Tongue (tissue), 3 donors: ENCODE measurements at places on chromosomes 11 and 22. TPM values are rescaled to one million over a fixed set of nuclear protein-coding genes. Genes with fewer than 3 reads are reported as not detected.

GRCh38 chr22:27318516-27318915 is 483.0 kb downstream of the MN1 start:
- DNase-seq = peak; percentile 68

Gene SMTNL1
- 107 TPM for total RNA-seq

DNA sequence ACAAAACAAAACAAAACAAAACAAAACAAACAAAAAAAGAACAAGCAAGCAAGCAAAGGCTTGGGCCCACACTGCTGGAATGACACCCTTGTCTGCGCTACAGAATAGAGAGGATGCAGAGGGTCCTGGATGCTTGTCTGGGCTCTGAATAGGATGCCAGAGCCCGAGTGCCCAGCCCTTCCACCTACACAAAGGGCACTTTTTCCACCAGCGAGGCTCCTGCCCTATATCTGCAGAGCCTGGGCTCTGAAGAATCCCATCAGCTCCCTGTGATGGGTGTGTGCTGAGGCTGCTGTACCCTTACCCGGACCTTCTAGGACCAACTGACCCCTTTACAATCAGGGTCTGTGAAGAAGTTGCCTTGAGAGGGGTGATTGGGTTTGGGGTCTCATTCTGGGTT is 221.2 kb downstream of the DSCAML1 start:
- no peak for DNase-seq

GRCh38 chr22:47011131-47011858 is 248.8 kb downstream of the TBC1D22A start:
- DNase-seq = peak; percentile 27

DNA sequence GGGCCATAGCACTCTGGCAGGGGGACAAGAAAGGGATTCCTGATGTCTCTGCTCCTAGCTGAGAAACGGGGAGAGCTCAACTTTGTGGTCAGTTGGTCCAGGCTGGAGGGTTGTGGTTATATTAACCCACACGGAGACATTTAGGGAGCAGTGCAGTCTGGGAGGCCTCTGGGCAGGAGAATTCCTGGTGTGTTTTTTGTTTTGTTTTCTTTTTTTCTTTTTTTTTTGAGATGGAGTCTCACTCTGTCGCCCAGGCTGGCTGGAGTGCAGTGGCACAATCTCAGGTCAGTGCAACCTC is 88.0 kb upstream of the SHISAL1 start:
- no peak for DNase-seq

- no peak for DNase-seq
Observed at GRCh38 chr11:69750108-69750850, 24.9 kb downstream of the FGF4 start.

DNA sequence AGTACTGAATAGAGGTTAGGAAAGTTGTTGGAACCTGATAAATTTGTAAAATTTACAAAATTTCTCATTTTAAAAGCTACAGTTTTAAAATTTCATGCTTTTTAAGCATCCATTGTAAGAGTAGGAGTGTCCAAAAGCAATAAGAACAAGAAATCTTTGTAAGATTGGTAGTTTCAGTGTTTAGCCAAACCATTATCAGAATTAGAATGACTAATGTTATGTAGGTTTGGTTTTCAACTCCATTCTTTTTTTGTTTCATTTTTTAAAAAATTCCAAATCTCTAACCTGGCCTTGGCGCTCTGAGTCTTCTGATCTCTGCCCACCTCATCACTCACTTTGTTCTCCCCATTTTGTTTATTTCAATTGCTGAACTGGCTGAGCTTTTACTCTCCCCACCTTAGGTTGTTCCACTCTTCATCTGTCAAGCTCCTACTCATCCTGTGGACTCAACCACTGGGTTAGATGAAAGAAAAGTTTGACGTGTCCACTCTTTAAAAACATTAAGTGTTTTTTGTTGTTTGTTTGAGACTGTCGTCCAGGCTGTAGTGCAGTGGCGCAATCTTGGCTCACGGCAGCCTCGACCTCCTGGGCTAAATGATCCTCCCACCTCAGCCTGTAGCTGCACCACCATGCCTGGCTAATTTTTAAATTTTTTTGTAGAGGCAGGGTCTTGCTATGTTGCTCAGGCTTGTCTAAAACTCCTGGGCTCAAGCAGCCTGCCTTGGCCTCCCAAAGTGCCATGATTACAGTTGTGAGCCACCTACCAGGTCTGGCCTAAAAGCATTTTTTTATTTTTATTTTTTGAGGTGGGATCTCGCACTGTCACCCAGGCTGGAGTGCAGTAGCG is 14.0 kb downstream of the EP300 start:
- no peak for DNase-seq

Gene FAM89B
- total RNA-seq = 30.4 TPM

Gene APOBEC3F
- total RNA-seq = 2.8 TPM

DNA sequence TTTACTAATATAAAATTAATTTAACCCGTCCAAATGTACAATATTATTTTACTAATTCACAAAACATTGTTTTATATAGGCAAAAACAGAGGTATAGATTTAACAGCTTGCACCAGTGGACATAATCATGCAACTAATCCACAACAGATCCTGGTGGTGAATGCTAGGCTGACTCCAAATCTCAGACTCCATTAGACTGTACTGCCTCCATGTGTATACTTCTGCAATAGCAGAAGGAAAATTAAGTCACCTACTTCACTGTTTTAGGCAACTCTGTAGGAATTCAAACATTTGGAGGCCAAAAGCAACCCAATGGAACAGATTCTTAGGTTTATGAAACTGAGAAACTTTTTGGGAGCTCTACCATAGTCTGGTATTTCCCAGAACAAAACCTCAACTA is 30.0 kb upstream of the RAB39A start:
- DNase-seq = peak; percentile 12

Gene STARD10
- 43.3 TPM for total RNA-seq

GRCh38 chr22:34842630-34843029 is 223.3 kb upstream of the ISX start:
- DNase-seq = peak; percentile 42

GRCh38 chr11:76807206-76807875 is 24.2 kb downstream of the TSKU start:
- DNase-seq = peak; percentile 91

DNA sequence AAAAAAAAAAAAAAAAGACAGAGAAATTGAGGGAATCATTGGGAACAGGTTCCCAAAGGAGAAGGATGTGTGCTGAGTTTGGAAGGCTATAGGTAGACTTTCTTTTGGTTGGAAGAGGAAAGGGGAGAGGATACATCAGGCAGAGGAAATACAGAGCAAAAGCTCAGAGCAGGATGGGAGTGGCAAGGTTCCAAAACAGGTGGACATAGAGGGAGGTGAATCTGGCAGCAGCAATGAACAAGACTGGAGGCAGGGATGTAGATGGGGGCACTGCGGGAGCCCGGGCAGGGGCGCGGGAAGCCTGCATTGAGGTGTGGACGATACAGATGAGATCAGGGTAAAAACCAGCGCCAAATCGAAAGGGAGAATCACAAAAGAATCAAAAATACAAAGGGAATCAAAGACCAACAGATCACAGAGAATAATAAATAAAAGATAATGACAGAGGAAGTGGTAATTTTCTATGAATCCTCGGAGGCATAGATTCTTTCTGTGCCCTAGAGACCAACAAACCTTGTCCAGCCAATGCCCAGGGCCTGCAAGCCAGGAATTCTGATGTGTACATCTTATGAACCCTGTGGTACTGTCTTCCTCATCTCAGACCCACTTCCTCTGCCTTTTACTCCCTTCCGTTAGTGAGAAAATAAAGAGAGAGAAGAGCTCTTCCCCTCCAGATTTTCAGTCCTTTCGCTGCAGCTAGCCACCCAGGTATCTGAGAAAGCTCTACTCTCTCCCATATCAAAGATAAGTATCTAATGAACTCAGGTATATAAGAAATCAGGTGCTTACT is 70.3 kb downstream of the SLC1A2 start:
- DNase-seq = no peak

GRCh38 chr11:74256378-74257133 is 54.9 kb downstream of the P4HA3 start:
- DNase-seq = no peak

Gene GNAZ
- total RNA-seq = 4.4 TPM

GRCh38 chr11:114478768-114479167 is 39.5 kb downstream of the REXO2 start:
- DNase-seq = no peak

DNA sequence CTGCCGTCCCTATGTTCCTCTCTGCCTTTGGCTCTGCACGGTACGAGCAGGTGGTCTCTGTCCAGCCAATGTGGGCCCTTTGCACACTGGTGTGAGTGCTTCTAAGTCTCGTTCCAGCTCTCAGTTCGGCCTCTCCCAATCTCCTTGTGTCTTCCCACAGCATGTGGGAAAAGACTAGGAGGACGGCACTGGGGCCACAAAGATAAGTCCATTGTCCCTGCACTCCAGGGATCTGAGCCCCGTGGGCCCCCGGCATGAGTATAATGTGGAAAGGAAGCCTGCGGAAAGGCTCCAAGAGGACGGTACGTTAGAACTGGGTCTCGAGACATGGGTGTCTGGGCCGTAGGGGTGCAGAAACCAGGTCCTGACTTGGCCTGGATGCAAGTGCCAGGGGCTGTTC is 16.4 kb downstream of the MYEOV start:
- peak; percentile 54 for DNase-seq

DNA sequence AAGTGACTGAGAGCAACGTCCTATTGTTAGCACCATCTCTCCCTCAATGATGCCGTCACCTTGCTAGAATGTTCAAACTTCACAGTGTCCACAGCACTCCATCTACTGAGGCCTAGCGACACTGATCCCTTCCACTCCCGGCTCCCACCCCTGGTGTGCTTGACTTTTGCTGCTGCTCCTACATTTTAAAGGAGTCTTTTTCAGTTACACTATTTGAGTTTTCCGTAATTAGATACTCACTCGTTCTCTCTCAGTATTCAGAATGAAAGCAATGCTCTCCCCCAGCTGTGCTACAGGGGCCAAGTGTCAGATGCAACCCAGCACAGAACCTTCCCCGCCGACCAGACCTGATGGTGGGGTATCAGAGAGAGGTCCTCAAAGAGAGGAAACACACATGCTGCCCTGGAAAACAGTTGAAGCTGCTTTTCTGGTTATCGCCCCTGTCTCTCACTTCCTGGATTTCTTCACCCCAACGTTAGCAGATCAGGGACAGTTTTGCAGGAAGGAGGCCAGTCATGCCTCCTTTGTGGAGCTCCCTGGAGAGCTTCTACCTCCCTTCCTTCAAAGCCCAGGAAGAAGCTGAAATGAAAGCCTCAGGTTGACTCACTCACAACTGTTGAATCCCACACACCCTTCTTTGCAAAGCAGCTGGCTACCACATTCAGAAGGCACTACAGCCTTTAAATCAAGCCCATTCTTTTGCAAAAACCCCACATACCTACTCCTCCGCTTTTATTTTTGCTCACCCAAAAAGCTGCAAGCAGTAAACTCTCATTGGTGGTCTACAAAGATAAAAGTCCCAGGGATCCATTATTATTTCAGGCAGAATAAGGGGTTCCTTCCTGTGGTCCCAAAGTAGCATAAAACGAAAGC is 23.5 kb downstream of the LARGE1 start:
- DNase-seq = no peak

GRCh38 chr11:82234256-82234655 is 499.4 kb downstream of the FAM181B start:
- no peak for DNase-seq

GRCh38 chr11:57069942-57070341 is 81.2 kb downstream of the OR5AK2 start:
- no peak for DNase-seq

DNA sequence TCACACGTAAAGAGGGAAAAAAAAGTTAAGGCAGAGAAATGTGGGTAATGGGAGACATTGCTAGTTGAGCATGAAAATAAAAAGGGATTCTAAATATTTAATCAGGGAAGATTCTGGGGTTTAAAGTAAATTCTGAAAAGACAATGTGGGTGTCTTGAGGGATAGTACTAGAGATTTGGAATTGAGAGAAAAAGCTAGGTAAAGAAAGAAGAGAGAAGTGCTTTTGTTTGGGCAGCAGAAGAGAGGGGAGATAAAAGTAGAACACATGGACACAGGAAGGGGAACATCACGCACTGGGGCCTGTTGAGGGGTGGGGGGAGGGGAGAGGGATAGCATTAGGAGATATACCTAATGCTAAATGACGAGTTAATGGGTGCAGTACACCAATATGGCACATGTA is 3.5 kb upstream of the YPEL4 start:
- DNase-seq = no peak

- no peak for DNase-seq
Observed at GRCh38 chr11:35218956-35219355, 80.0 kb downstream of the CD44 start.

DNA sequence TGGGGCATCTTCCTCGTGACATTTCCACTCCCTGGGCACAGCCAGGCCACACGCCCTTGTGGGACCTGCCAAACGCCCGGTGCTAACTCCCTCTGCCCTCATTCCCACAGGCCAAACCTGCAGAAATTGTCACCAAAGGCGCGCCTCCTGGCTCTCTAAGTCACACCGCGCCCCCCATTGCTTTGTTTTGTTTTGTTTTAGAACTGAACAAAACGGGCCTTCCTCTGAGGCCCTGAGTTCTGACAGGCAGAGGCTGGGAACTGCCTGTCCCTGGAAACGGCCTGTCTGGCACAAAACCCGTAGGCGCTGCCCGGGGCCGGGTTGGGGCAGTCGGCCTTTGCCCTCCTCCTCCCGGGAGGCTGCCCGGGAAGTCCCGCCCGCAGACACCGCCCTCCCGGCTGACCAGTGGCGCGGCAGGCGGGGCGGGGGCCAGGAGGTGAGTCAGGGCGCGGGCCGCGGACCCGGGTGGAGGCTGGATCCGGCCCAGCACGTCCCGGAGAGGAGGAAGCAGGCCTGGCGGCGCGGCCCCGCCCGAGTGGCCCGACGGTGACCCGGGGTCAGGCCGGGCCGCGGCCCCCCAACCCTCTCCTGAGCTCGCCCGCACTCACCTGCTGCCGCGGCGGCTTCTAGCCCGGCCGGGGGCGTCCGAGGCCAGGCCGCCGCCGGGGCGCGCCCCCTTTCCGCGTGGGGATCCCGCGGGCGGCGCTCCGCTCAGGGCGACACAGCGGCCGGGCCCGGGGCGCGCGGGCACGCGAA is 465 bp downstream of the SUN2 start:
- peak; percentile 45 for DNase-seq

Gene SHANK3
- 10.1 TPM for total RNA-seq

GRCh38 chr22:47996446-47996857 is 1234.0 kb downstream of the TBC1D22A start:
- DNase-seq = no peak

Gene SPDYC
- total RNA-seq = not detected

DNA sequence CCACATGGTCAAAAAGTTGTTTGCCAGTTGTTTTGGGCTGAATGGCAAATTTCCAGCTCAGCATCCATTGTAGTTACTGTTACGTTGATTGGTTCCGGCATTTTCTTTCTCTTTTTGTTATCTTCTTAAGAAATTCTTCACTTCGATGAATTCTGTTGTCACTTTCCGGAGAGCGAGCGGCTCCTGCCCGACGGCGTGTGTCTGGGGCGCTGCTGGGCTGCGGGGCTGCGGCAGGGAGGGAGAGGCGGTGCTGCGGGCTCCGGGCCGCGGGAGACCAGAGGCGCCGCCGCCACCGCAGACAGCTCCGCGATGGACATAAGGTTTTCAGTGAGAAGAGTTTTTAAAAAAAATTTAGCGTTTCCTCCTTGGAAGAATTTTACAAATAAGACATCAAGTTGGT is 117.4 kb downstream of the RRM1 start:
- DNase-seq = no peak

GRCh38 chr11:74826901-74827300 is 78.3 kb downstream of the RNF169 start:
- DNase-seq = no peak
